Activated T-cell treated with anti-CD3 and anti-CD28 coated beads, Interleukin-2, amount 50 U/mL, for 24 hours (primary cell): ENCODE measurements at places on chromosomes 4 and X.

- no peaks in the 10 kb centered on the region for H3K27me3 ChIP-seq
- peaks cover 53% of the 10 kb centered on the region for H3K36me3 ChIP-seq
- no peak overlapping the region for H3K27ac ChIP-seq
- no peak overlapping the region for H3K4me3 ChIP-seq
- no peaks in the 10 kb centered on the region for H3K4me1 ChIP-seq
- DNase-seq: no peak
Observed at GRCh38 chr4:143225167-143225566, 40.5 kb downstream of the USP38 start.

- no peaks in the 10 kb centered on the region for H3K4me1 ChIP-seq
- peaks cover 16% of the 10 kb centered on the region for H3K27me3 ChIP-seq
- no peak for DNase-seq
- no peak overlapping the region for H3K27ac ChIP-seq
- H3K4me3 ChIP-seq: no peak overlapping the region
Observed at GRCh38 chrX:33968611-33969010, 163.5 kb downstream of the FAM47A start.

- H3K4me3 ChIP-seq: no peak overlapping the region
- H3K36me3 ChIP-seq: no peaks in the 10 kb centered on the region
- peaks cover 2% of the 10 kb centered on the region for H3K27me3 ChIP-seq
- no peak for DNase-seq
- no peaks in the 10 kb centered on the region for H3K4me1 ChIP-seq
- H3K27ac ChIP-seq: no peak overlapping the region
Observed at GRCh38 chr4:98113012-98113411, 30.3 kb downstream of the STPG2 start.

DNA sequence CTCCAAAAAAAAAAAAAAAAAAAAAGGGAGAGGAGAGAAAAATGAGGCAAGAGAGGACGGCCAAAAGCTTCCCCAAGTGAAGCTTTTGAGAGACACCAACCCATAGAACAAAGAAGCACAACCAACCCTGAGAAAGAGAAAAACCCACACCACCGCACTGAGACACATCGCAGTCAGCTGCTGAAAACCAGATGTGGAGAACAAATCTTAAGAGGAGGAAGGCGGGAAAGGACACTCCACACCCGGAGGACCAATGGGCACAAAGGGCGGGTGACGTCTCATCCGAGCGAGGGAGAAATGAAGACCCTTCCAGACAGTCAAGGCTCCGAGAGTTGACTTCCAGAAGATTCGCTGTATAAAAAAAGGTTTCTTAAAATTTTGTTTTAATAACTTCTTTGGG is 112.1 kb downstream of the AFAP1 start:
- H3K27ac ChIP-seq: peak overlapping the region; percentile 88
- DNase-seq: peak; percentile 20
- H3K36me3 ChIP-seq: peaks cover 61% of the 10 kb centered on the region
- peak overlapping the region; percentile 24 for H3K4me3 ChIP-seq
- no peaks in the 10 kb centered on the region for H3K27me3 ChIP-seq
- peaks cover 59% of the 10 kb centered on the region for H3K4me1 ChIP-seq

DNA sequence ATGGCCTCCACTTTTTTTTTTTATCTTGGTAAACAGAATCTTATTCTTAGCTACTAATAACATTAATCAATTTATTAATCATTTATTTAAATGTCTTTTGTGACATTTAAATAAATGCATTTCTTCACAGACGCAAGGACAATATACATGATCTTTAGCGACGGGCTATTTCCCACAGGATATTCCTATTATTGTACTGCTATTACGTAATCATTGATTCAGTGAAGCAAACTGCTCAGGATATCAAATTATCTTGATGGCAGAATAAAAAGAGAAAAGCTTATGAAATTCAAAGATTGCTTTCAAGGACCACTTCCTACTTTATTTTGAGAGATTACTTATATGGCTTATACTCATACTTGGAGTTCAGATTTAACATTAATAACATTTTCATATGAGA is 114.1 kb downstream of the FAM9B start:
- H3K27ac ChIP-seq: no peak overlapping the region
- H3K4me3 ChIP-seq: no peak overlapping the region
- H3K4me1 ChIP-seq: no peaks in the 10 kb centered on the region
- no peak for DNase-seq

GRCh38 chrX:1778817-1779216 is 164.0 kb downstream of the ASMT start:
- H3K4me1 ChIP-seq: no peaks in the 10 kb centered on the region
- H3K36me3 ChIP-seq: no peaks in the 10 kb centered on the region
- H3K4me3 ChIP-seq: no peak overlapping the region
- peaks cover 3% of the 10 kb centered on the region for H3K27me3 ChIP-seq
- H3K27ac ChIP-seq: no peak overlapping the region

- no peaks in the 10 kb centered on the region for H3K36me3 ChIP-seq
- no peak for DNase-seq
- H3K27ac ChIP-seq: no peak overlapping the region
- no peak overlapping the region for H3K4me3 ChIP-seq
- peaks cover 11% of the 10 kb centered on the region for H3K27me3 ChIP-seq
Observed at GRCh38 chrX:72381439-72382201, 75.9 kb upstream of the CITED1 start.

- no peak overlapping the region for H3K4me3 ChIP-seq
- peaks cover 42% of the 10 kb centered on the region for H3K4me1 ChIP-seq
- H3K27me3 ChIP-seq: no peaks in the 10 kb centered on the region
- H3K27ac ChIP-seq: no peak overlapping the region
- peaks cover 15% of the 10 kb centered on the region for H3K36me3 ChIP-seq
Observed at GRCh38 chr4:98566361-98567008, 91.9 kb downstream of the TSPAN5 start.

DNA sequence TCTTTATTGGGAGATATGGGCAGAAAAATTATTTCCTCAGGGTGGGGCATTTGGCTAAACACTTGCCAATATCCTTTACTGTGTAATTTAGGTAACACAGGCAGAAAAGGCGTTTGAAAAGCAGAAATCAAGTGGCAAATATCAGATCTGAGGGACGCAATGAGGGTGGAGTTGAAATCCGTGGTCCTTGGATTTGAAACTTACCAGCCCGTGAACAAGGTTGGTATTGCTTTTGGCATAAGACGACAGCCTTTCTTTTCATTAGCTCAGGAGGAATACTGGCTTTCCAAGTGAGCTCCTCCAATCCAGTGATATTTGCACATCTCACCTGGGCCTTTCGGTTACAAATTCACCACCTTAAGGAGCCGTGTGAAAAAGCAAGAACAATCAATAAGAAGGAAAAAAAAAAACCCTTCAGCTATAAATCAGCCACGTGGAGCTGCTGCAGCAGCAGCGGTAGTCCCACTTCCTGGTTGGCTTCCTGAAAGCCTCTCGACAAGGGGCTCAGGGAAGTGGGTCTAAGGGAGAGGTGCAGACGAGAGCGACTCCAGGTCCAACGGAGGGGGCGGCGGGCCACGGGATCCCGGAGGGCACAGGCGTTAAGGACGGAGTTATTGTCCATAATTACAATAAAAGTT is 734 bp upstream of the GALNT7 start:
- H3K36me3 ChIP-seq: peaks cover 16% of the 10 kb centered on the region
- peaks cover 43% of the 10 kb centered on the region for H3K4me1 ChIP-seq
- DNase-seq: no peak
- H3K4me3 ChIP-seq: peak overlapping the region; percentile 95
- peak overlapping the region; percentile 95 for H3K27ac ChIP-seq

DNA sequence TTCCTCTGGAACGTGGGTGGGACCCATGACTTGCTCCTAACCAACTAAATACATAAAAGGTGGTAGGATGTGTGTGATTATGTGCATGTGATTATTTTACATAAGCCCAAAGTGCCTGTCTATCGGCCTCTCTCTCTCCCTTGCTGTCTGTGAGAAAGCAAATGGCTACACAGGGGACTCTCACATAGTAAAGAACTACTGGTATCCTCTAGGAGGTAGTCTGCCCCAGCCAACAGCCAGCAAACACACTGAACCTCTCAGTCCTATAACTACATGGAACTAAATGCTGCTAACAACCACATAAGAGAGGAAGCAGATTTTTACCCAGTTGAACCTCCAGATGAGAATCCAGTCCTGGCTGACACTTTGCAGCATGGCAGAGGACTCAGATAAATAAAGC is 1249.4 kb downstream of the ADGRL3 start:
- no peak overlapping the region for H3K4me3 ChIP-seq
- DNase-seq: no peak
- H3K27me3 ChIP-seq: no peaks in the 10 kb centered on the region
- H3K4me1 ChIP-seq: no peaks in the 10 kb centered on the region

DNA sequence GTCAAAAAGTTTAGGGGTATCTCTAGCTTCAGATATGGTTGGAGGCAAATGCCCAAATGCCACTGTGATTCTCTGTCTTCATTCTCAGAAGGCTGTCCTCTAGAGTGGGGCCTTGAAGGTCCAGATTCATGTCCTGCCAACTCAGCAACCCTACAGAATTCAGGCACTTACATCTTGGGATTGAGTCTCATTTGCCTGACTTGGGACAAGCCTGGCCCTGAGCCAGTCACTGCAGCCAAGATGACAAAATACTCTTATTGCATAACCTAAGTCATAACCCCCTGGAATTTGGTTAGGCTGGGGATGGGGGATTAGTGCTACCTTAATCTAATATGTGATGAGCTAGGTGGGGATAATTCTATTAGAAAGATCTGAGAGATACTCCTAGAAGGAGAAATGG is 100.5 kb downstream of the AREG start:
- no peaks in the 10 kb centered on the region for H3K27me3 ChIP-seq
- no peak for DNase-seq
- H3K4me3 ChIP-seq: no peak overlapping the region
- H3K36me3 ChIP-seq: no peaks in the 10 kb centered on the region
- H3K27ac ChIP-seq: no peak overlapping the region

DNA sequence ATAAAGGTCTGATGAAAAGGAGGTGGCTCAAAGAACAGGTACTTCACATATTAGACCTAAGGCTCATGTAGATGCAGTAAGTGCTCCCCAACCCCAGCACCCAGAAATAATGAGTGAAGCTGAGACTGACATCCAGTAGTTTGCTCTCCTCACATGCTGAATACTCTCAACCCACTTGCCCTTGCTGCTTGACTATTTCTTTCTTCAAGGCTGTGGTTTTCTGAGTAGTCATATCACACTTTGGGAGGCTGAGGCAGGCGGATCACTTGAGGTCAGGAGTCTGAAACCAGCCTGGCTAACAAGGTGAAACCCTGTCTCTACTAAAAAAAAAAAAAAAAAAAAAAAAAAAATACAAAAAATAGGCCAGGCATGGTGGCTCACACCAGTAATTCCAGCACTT is 51.5 kb upstream of the PRPS1 start:
- peaks cover 17% of the 10 kb centered on the region for H3K27me3 ChIP-seq
- H3K27ac ChIP-seq: no peak overlapping the region
- H3K4me3 ChIP-seq: no peak overlapping the region
- H3K36me3 ChIP-seq: no peaks in the 10 kb centered on the region

DNA sequence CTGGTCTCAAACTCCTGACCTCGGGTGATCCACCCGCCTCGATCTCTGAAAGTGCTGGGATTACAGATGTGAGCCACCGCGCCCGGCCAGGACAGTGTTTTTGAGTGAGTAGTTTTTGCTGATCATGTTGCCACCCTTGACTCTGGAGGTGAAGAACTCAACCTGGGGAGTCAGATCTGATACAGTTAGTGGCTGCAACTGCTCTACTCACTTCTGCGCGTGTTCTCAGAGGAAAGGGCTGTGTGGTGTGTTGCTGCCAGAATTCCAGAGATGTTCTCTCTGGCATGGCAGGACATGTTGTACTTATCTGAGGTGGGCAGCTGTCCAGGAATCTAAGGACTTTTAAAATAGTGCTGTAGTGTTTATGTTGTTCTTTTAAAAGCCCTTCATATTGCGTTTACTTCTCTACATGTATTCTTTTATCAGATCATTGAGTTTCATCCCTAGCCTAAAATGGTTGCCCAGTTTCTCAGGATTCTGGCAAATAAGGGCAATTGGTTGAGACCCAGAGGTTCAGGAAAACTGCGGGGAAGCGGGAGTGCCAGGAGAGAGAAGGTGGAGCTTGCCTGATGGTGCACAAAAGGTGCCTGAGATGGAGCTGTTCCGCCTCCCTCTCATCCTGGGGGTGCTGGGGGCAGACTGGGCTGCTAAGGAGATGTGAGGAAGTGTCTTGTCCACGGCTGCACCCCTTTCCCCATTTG is 97.7 kb downstream of the ARHGAP10 start:
- no peak overlapping the region for H3K27ac ChIP-seq

DNA sequence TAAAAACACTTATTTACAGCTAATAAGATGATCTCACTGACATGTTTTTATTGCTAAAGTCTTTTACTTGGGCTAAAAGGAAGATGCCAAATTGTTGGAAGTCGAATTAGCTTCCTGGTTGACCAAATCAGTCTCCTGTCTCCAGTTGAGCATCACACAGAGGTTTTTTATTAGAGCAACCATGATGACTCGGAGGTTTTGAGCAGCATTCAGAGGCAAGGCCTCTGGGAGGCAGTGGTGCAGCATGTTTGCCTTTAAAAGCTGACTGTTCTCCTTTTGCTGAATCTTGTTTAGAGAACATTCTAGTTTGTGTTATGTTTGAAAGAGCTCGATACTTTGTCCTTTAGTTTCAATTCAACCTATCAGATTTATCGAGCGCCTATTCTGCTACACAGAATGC is 2.1 kb downstream of the UCHL1 start:
- H3K27ac ChIP-seq: no peak overlapping the region
- peaks cover 71% of the 10 kb centered on the region for H3K27me3 ChIP-seq
- no peak overlapping the region for H3K4me3 ChIP-seq
- H3K36me3 ChIP-seq: no peaks in the 10 kb centered on the region
- no peak for DNase-seq

DNA sequence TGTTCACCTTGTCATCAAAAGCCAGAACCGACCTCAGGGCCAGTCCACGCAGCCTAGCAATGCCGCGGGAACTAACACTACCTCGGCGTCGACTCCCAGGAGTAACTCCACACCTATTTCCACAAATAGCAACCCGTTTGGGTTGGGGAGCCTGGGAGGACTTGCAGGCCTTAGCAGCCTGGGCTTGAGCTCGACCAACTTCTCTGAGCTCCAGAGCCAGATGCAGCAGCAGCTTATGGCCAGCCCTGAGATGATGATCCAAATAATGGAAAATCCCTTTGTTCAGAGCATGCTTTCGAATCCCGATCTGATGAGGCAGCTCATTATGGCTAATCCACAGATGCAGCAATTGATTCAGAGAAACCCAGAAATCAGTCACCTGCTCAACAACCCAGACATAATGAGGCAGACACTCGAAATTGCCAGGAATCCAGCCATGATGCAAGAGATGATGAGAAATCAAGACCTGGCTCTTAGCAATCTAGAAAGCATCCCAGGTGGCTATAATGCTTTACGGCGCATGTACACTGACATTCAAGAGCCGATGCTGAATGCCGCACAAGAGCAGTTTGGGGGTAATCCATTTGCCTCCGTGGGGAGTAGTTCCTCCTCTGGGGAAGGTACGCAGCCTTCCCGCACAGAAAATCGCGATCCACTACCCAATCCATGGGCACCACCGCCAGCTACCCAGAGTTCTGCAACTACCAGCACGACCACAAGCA is 898 bp downstream of the UBQLN2 start:
- peaks cover 20% of the 10 kb centered on the region for H3K4me1 ChIP-seq
- DNase-seq: peak; percentile 70
- H3K4me3 ChIP-seq: peak overlapping the region; percentile 80
- peaks cover 51% of the 10 kb centered on the region for H3K36me3 ChIP-seq
